ENCODE measurements at places on chromosomes 6 and 20. TPM values are rescaled to one million over a fixed set of nuclear protein-coding genes. Genes with fewer than 3 reads are reported as not detected.

Gene GABBR1
- total RNA-seq = 14.5 TPM

Gene PNLDC1
- total RNA-seq = 0.33 TPM

Gene DTNBP1
- total RNA-seq = 2.8 TPM

Gene SCUBE3
- not detected for total RNA-seq

Gene KCNS1
- total RNA-seq = 0.33 TPM

Gene TPBG
- 62.8 TPM for total RNA-seq

Gene NINL
- 11.9 TPM for total RNA-seq

Gene NEURL2
- 3.3 TPM for total RNA-seq

Gene GMEB2
- 15.1 TPM for total RNA-seq

Gene DIDO1
- 38.7 TPM for total RNA-seq

Gene MAN1A1
- total RNA-seq = 1.7 TPM

Gene CDYL
- total RNA-seq = 68.3 TPM

Gene LAMA2
- total RNA-seq = 0.50 TPM

Gene PGBD1
- total RNA-seq = 3.5 TPM

Gene MRAP2
- 3.2 TPM for total RNA-seq
